ENCODE measurements at places on chromosomes 11 and 22.

DNA sequence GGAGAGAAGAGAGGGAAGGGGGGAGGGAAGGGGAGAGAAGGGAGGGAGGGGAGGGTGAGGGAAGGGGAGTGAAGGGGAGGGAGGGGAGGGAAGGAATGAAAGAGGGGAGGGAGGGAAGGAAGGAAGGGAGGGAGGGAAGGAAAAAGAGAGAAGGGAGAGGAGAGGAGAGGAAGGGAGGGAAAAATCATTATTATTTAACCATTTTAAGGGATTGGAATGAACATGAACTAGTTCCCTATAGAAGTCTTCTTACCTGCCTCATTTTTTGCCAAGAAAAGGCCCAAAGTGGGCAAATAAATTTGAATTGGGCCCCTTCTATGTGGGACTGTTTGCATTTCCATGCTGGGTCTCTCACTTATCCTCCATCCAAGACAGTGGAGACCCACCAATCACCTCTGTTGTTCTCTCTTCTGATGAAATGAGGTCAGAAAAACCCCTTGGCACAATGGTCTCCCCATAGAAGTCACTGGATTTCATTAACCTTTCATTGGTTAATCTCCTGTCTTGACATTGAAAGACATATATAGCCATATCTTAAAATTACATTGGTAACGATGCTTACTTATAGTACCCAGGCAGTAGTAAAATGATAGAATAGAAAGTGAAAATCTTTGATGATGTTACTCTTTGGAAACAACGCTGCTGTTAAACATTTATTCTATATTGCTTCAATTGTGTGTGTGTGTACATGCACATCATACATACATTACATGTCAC is 80.1 kb upstream of the ASPHD2 start:
- no peak for DNase-seq

- DNase-seq: no peak
Measured at GRCh38 chr22:20186183-20186870, 35.5 kb upstream of the CCDC188 start.

GRCh38 chr22:36768141-36768540 is 7.8 kb downstream of the IFT27 start:
- no peak for DNase-seq

GRCh38 chr11:6216501-6216900 is 11.1 kb downstream of the C11orf42 start:
- no peak for DNase-seq

- no peak for DNase-seq
Measured at GRCh38 chr11:23112987-23113886, 253.0 kb upstream of the CCDC179 start.

GRCh38 chr11:18671246-18671645 is 27.3 kb upstream of the TMEM86A start:
- DNase-seq: no peak

- DNase-seq: no peak
Measured at GRCh38 chr22:49624421-49625177, 203.1 kb downstream of the BRD1 start.

- peak; percentile 81 for DNase-seq
Measured at GRCh38 chr11:91997226-91997625, 227.4 kb upstream of the FAT3 start.

- no peak for DNase-seq
Measured at GRCh38 chr11:28833670-28834069, 725.5 kb downstream of the METTL15 start.

DNA sequence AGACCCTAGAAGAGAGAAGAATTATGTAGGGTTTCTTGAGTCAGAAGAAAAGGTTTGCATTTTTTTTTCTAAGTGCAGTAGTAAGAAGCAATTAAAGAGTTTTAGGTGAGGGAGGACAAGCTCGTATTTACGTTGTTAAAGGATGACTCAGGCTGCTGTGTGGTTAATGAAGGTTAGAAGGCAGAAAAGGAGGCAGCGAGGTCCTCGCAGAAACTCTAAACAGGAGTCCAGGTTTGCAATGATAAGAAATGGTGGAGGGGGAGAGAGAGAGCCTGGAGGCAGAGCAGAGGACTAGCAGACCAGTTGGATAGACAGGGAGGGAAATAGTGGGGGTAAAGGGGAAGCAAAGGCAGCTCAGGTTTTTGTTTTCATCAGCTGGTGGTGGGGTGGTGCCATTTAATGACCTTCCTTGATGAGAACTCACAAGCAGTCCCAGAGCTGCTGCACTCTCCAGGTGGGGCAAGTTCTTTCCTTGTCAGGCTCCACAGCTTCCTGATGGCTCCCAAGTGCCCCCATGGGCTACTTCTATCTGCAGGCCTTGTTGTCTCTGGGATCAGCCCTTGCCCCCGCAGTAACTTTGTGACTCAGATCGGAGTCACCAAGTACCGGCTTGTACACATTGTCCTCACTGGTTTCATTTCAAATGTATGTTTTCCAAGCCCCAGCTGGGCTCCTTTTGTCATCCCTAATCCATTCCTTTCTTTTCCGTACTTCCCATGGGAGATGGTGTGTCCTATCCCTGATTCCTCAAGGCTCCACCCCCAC is 8.3 kb upstream of the INSC start:
- DNase-seq: no peak

- DNase-seq: no peak
Measured at GRCh38 chr22:44522526-44523170, 24.6 kb upstream of the RTL6 start.

DNA sequence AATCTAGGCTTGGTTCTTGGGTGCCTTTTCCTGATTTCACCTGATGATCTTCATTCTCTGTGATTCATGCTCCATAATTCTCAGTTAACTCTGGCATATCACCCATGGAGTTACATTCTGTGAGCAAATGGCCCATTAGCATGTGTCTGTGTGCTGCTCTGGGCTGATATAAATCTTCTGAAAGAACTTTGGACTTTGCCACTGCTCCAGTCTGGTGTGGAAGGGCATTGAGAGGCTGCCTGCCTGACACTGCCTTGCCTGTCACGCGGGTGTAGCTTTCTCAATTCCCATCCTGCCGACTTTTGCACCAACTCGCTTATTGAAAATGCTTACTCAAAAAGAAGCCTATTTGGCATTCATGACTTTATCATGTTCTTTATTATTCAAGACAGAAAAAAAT is 42.2 kb downstream of the FAT3 start:
- no peak for DNase-seq

DNA sequence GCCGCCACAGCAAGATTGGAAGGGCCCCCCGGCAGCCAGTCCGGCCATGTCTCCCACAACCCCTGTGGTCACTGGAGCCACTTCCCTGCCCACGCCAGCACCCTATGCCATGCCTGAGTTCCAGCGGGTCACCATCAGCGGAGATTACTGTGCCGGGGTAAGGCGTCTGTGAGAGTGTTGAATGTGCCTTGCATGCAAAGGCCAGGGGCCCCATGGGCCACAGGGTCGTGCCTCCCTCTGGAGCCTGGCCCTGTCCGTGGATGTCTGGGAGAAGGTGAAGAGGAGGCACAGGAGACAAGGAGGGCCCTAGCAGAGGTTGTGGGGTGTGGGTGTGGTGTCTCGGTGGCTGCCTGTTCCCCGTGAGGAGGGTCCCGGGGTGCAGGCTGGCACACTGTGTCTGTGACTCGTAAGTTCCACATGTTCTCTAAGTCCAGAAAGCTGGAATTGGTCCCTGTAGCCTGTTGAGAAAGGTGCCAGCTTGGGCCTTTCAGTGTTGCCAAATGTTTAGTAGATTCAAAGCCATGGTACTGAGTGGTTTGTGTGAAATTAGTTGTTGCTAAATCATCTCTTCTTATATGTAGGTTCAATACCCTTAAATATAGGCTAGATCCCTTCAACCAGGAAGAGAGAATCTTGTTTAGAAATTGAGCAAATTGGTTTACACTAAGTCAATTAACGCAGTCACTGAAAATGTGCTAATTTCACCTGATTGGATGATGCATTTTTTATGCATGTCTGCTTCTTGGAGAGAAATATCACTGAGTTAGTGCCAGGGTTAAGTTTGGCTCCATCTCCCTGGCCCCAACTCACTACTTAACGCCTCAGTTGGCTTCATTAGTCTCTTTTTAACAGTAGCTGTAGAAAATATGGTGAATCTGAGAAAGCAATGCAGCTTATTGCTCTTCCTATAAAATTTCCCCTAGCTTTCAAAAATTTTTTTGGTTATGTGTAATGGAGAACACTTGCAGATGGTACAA is 23.8 kb downstream of the AMPD3 start:
- DNase-seq: no peak

DNA sequence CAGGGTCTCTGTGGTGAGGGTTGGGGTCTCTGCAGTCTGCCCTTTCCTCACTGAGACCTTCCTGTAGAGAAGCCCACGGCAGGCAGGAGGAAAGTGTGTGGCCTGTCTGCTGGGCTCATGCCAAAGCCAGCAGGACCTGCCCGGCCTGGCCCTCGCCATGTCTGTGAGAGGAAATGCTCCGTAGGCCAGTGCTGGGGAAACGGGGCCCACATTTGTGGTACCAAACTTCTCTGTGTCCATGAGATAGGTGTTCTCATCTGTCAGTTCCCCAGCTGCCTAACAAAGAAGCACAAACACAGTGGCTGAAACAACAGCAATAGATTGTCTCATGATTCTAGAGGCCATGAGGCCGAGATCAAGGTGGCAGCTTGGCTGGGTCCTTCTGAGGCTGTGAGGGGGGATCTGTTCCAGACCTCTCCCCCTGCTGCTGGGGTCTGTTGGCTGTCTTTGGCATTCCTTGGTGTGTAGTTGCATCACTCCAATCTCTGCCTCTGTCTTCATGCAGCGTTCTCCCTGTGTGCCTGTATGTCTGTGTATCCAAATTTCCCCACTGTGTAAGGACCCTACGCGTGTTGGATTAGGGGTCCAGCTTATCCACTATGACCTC is 772.5 kb downstream of the TBC1D22A start:
- no peak for DNase-seq

GRCh38 chr11:112962579-112963367 is 1.6 kb downstream of the NCAM1 start:
- DNase-seq: peak; percentile 75

GRCh38 chr22:46060292-46061123 is 83.5 kb upstream of the WNT7B start:
- no peak for DNase-seq

- DNase-seq: no peak
Measured at GRCh38 chr11:105718641-105719040, 108.8 kb downstream of the GRIA4 start.

- DNase-seq: no peak
Measured at GRCh38 chr11:2187280-2187707, 15.7 kb upstream of the TH start.

- no peak for DNase-seq
Measured at GRCh38 chr11:61486779-61487178, 21.8 kb upstream of the LRRC10B start.

- DNase-seq: no peak
Measured at GRCh38 chr11:68164437-68164836, 43.2 kb upstream of the CHKA start.

DNA sequence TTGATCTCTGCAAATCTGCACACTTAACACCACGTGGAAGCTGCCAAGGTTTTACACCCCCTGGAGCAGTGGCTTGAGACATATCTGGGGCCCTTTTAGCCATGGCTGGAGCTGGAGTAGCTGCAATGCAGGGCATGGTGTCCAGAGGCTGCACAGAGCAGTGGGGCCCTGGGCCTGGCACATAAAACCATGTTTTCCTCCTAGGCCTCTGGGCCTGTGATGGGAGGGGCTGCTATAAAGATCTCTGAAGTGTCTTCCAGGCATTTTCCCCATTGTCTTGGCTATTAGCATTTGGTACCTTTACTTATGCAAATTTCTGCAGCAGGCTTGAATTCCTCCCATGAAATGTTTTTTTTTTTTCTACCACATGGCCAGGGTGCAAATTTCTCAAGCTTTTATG is 33.2 kb downstream of the CALCA start:
- DNase-seq: no peak

DNA sequence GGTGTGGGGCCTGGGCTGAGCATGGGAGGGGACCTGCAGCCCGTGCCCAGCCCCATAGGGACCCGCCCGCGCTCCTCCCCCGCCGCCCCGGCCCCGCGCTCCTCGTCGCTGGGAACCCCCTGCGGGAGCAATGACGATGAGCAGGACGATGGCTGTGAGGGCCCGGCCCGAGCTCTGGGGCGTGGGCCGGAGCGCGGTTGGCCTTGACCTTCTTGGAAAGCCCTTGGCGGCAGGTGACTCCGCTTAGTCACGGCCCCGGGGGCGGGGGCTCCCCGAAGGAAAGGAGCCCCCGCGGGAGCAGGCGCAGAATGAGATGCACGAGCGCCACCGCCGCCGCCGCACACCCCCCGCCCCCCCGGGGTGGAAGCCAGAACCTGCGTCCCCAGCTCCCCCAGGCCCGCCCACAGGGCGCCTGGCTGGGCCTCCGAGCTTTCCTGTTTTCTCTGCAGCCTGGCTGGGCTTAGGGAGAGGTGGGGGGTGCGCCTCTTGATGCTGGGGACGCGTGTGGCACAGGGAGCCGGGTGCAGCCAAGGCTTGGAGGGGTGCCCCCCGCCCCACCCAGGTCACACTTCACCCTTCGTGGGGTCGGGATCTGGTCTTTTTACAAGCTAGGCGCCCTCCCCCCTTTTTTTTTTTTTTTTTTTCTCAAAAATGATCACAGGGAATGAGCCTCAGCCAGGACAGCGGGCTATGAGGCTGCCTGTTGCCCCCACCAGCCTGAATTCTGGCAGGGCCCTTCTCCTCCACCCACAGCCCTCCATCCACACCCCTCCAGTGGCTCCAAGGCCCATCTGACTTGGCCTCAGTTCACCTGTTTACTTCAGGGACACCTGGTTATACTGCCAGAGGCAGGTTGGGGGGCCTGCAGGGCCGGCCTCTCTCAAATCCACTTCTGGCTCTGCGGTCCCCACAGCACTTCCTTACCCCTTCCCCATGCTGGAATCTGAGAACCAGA is 17.9 kb downstream of the CRELD2 start:
- no peak for DNase-seq

DNA sequence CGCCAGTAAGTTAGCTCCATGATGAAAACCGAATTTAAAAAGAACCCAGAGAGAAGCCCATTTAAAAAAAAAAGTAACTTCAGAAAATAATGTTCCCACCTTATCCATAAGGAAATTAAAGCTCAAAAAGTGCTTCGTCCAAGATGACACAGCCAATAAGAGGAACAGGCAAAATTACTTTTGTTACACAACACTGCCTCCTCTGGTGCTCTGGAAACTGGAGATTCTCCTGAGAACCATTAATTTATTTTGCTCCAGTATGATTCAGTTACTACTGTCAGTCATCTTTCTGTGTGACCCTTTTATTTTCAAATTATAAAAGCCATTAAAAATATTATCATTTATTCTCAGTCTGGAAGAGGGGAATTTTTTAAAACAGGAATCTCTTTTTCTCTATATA is 2.0 kb downstream of the IFT27 start:
- no peak for DNase-seq

- no peak for DNase-seq
Measured at GRCh38 chr22:18022876-18023275, 1.5 kb downstream of the MICAL3 start.

- no peak for DNase-seq
Measured at GRCh38 chr11:112513417-112513816, 252.8 kb upstream of the PLET1 start.

- DNase-seq: peak; percentile 60
Measured at GRCh38 chr11:19742588-19743292, 30.1 kb downstream of the NAV2 start.

- no peak for DNase-seq
Measured at GRCh38 chr11:58629857-58630256, 7.4 kb downstream of the CNTF start.

- DNase-seq: no peak
Measured at GRCh38 chr11:36026315-36026968, 82.6 kb downstream of the LDLRAD3 start.

Data from DMS79 (cell line).